ENCODE measurements at places on chromosomes 2 and 18.

DNA sequence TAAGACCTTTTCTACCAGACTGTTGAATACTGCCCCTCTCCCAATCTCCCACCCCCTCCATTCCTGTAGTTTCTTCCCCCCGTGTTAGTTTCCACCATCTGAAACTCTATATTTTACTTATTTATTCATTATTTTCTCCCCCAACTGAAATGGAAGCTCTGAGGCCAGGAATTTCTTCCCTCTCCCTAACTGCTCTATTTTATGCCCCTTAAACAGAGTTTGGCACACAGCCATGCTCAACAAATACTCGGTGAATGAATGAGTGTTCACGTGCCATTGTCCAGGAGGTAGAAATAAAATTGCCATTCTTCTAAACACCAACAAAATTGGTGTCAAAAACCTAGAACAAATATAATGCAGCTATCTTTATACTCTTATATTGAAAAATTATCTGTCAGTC lies 5.6 kb downstream of the ITGB1BP1 start:
- DNase-seq, result no peak

GRCh38 chr2:71880846-71881610 lies 266.6 kb downstream of the CYP26B1 start:
- DNase-seq, result no peak

- no peak for DNase-seq
Observed at GRCh38 chr2:113342650-113343049, 63.9 kb upstream of the PAX8 start.

DNA sequence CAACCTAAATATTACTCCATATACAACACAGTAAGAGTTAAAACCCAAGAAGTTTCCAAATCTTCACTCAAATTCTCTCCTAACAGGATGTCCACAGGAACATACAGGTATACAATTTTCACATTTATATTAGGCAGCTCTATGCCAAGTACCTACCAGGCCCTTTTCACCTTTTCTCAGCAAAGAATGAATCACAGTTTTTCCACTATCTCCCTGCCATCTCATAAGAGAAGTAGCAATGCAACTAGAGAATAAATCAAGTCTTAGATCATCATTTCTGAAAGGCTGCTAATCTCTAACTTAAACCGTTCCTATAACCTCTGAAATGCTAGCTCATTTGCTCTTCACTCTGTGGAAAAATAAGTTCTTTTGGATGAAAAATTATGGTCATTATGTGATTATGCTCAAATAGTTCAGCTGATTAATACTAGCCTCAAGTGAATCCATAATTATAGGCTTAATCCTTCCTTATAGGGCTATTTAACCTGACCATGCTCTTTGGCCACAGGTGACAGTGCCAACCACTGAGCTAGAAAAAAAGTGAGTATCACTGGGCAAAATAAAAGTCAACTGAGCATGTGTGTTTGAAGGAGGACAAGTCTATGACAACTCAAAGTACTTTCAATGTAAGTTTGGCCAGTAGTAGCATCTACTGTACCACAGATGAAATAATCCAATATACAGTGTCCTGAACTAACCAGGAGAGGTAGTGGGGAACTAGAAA lies 79.7 kb downstream of the COBLL1 start:
- no peak for DNase-seq

GRCh38 chr2:158024288-158024898 lies 77.3 kb upstream of the UPP2 start:
- DNase-seq, result no peak

- DNase-seq, result no peak
Observed at GRCh38 chr2:71947809-71948208, 199.9 kb downstream of the CYP26B1 start.

- no peak for DNase-seq
Observed at GRCh38 chr2:15788455-15788829, 151.9 kb upstream of the MYCN start.
